ENCODE measurements at places on chromosomes 1 and 21.

DNA sequence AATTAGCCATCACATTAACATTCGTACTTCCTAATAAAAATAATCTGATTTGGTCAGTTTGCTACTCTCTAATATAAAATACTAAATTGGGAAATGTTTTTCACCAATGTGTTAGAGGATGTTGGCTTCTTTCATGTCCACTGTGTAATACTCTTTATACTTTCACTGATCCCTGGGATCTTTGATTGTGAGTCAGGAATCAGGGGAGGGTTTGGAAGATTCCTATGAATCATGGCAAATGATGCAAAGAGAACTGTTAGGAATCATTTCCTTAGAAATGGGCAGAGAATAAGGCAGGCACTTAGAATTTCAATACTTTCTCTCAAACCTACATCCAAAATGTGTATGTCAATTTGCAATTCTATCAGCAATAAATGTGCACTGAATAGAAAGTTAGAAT, 31.0 kb downstream of the KRTAP24-1 start:
- DNase-seq, result no peak

- DNase-seq, result no peak
Measured at GRCh38 chr1:28845786-28846543, 34.0 kb downstream of the OPRD1 start.

DNA sequence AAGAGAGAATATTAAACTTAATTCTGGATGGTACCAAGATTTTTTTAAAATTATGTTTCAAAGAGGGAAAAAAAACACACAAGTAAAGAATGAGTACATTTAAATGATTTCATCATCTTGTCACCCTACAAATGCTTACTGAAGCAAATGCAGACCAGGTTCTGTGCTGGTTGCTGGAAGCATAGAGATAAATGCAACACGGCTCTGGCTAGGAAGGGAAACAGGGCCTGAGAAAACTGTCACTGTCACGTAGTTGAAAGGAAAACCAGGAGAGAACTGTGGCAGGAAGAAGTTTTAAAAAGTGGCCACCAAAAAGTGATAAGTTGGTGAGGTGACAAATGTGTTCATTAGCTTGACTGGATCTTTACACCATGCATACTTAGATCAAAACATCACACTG, 336.9 kb upstream of the NFIA start:
- DNase-seq, result no peak

GRCh38 chr1:21067551-21068227, 109.0 kb downstream of the EIF4G3 start:
- no peak for DNase-seq

DNA sequence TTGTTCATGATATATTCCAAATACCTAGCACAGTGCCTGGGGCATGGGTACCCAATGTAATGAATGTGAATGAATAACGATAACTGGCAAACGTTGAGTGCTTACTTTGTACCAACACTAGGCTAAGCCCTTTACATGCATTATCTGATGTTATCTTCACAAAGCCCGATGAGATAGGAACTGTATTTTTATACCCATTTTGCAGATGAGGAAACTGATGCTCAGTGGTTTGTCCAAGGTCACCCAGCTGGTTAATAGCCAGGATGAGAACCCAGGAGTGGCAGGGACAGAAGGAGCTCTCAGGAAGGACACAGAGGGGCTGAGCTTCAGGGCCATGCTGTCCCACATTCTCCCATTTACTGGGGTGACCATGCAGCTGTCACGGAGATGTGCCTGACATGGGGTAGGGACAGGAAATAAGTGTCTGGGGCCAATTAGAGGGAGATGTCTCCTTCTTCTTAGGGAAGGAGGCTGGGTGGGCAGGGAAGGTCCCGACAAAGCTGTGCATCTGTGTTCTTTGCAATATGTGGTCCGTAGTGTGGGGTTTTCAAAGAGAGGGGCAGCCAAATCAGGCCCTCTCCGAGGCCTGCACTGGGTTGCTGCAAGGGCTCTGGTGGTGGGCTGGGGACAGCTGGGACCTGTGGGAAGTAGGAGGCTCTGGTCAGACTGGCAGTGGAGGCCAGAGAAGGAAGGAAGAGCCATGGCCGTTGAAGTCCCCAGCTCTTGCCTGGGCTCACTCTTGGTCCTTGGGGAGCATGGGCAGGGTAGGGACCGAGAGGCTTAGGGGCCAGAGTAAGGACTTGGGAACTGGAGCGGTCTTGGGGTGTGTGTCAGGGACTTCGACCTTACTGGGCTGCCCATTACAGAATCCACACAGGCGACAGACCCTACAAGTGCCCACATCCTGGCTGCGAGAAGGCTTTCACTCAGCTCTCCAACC, 26.6 kb downstream of the A3GALT2 start:
- no peak for DNase-seq

- no peak for DNase-seq
Measured at GRCh38 chr1:216461466-216461865, 38.2 kb upstream of the USH2A start.

DNA sequence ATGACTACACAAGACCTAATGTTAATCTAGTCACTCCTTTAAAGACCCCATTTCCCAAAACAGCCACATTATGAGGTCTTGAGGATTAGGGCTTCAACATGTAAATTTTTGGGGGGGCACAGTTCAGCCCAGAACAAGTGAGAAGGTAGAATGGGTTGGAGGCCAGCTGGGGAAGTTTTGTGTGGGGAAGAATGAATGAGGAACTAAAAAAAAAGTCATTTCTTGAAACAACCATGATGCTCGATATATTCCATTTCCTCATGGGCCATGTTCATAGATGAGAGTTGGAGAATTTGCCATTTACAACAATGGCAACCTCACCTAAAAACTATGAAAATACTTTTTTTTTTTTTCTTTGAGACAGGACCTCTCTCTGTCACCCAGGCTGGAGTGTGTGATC, 14.5 kb downstream of the NLRP3 start:
- DNase-seq, result no peak

DNA sequence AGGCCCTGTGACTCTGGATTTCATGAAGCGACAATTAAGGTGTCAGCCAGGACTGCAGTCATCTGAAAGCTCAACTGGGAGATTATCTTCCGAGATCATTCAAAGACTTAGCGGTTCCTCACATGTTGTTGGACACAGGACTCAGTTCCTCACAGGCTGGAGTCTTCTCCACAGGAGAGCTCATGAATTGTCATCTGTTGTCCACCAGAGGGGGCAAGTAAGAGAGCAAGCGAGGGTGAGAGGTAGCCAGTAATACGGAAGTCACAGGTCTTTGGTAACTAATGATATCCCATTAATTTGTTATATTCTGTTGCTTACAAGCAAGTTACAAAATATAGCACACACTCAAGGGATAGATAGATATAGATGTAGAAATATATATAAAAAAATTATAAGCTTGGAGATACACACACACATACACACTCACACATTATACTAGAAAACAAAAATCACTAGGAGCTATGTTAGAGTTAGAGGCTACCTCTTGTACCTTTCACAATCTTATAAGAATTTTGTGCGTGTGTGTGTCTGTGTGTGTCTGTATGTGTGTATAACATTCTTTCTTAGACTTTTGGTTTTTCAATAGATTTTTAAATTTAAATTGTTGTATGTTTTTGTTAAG, 1695.3 kb downstream of the BRINP3 start:
- DNase-seq, result no peak

DNA sequence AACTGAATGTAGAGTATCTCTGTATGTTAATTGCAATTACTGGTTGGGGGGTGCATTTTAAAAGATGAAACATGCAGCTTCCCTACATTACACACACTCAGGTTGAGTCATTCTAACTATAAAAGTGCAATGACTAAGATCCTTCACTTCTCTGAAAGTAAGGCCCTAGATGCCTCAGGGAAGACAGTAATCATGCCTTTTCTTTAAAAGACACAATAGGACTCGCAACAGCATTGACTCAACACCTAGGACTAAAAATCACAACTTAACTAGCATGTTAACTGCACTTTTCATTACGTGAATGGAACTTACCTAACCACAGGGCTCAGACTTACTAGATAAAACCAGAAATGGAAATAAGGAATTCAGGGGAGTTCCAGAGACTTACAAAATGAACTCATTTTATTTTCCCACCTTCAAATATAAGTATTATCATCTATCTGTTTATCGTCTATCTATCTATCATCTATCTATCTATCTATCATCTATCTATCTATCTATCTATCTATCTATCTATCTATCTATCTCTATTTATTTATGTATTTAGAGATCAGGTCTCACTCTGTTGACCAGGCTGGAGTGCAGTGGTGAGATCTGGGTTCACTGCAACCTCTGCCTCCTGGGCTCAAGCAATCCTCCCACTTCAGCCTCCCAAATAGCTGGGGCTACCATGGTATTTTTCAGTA, 47.8 kb downstream of the CHML start:
- no peak for DNase-seq

GRCh38 chr1:180270530-180271271, 40.6 kb downstream of the LHX4 start:
- no peak for DNase-seq

- no peak for DNase-seq
Measured at GRCh38 chr1:208167261-208167869, 76.8 kb downstream of the PLXNA2 start.

- DNase-seq, result peak; percentile 24
Measured at GRCh38 chr1:202861420-202862132, 27.4 kb downstream of the RABIF start.

DNA sequence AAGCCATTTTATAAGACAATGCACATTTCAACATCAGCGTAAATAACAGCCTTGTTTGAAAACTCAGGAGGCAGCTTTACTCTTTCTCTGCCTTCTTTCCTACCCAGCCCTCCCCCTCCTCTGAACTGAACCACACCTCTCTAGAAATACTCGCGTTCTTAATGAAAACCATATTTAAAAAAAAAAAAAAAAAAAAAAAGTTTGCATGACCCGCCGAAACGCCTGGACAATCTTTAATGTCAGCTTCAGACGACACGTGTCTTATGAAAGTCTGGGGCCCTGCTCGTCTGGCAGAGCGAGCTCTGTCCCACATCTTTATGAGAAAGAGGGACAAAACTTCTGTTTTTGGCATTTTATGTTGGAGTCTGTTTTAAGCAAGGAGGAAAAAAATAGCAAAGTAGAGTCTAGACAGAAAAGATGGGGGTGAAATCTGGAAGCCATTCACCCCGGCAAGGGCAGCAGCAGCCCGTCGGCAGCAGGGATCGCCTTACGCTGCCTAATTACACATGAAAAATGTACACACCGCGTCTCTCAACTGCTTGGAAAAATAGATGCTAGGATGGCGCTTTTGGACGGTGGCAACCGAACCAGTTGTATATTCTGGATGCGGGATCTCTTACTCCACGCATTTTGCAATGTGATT, 130.4 kb upstream of the ETS2 start:
- DNase-seq, result no peak

DNA sequence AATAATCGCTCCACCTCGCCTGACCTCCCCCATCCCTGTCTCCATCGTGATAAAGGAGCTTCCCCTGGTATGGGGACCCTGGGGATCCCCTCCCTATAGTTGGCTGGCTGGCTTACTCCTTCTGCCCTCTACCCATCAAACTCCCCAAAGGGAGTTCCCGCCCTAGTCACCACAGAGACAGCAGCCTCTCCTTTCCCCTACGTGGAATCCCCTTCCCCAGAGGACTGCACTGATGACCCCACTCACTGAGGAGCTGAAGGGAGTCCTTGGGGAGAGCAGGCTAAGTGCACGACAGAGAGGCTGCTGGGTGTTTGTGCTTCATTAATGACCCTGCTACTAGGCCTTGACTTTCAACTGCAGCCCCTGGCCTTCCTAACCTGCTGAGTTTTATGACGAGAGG, 1.9 kb downstream of the CADM3 start:
- DNase-seq, result no peak

DNA sequence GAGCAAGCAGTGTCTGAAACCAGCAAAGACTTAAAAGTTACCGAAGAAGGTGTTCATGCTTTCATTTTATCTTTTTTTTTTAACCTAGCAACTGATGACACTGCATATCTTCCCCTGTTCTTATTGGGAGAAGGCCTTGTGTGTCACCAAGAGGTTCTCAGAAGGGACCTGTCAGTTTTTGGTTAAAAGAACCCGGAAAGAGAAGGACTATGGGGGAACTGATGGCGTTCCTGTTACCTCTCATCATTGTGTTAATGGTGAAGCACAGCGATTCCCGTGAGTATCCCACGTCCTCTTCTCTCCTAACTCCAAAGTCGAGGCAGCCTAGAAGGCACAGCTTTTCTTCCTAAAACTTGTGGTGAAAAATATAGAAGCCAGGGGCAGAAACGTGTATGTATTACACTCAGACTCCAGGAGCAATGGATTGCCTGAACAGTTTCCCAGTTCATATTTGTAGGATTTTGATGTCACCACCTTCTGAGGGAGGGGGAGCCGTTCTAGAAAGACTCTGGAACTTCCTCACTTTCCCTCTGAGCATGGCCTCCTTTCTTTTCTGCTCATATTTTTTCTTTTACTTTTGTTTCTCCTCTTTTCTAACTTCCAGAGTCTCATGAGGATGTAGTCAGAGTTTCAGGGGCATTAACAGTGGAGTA, at the start of gene MR1:
Gene MR1 (plus strand): TSS at position 185 of the 653 bp plus-strand sequence. CDS start 25 bp downstream, at position 210.
- no peak for DNase-seq

GRCh38 chr1:158830904-158831507, at the start of gene MNDA:
MNDA (plus strand) TSS chr1:158831351; CDS start chr1:158842154, 10,803 bp downstream.
- no peak for DNase-seq

- DNase-seq, result no peak
Measured at GRCh38 chr1:2213576-2214505, 14.3 kb upstream of the SKI start.

DNA sequence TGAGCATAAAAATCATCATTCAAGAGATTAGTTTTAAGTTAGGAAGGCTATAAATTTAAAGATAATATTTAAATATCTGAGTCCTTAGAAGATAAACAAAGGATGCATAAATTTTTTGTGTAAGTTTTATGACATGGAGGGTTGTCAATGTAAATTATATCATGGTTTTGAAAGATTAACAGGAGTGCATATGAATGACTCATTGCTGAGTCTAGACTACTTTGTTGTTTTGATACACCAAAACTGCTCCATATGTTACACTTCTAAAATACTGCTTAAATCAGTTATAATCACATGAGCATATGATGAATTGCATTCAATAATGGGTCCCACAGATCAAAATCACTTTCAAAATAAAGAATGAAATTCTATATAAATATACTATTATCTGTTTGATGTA, 312.5 kb downstream of the KCNT2 start:
- DNase-seq, result no peak

DNA sequence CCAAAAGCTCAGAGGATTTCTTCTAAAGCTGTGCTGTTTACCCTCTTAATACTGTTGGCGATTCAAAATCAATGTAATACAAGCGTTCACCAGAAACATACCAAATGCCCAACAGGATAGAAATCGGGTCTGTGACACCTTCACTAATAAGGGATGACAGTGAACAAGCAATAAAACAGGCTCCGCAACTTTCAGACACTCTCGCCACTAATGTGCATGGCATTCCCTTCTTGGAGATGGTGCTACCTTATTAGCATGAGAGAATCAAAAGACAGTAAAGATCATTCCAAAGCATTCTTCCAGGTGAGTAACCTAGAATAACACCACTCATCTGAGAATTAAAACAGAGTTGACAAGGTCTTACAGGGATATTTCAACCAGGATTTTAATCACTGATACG, 367.1 kb downstream of the TTLL7 start:
- DNase-seq, result no peak

GRCh38 chr1:231913493-231913892, 286.9 kb downstream of the DISC1 start:
- no peak for DNase-seq

GRCh38 chr1:230986976-230987375, 8.1 kb downstream of the ARV1 start:
- no peak for DNase-seq

- DNase-seq, result no peak
Measured at GRCh38 chr1:246351721-246352120, 155.4 kb downstream of the SMYD3 start.

- peak; percentile 58 for DNase-seq
Measured at GRCh38 chr1:111471012-111471411, 2.8 kb upstream of the C1orf162 start.

GRCh38 chr1:64941461-64942117, 24.8 kb downstream of the JAK1 start:
- DNase-seq, result no peak

Measured in activated CD4-positive, alpha-beta T cell treated with anti-CD3 and anti-CD28 coated beads, Interleukin-2, amount 50 U/mL, for 1 hour (primary cell).